ENCODE measurements at places on chromosomes 3 and 15.
A peak's percentile ranks its signal among the peaks of the same experiment; 100 is the strongest.

DNA sequence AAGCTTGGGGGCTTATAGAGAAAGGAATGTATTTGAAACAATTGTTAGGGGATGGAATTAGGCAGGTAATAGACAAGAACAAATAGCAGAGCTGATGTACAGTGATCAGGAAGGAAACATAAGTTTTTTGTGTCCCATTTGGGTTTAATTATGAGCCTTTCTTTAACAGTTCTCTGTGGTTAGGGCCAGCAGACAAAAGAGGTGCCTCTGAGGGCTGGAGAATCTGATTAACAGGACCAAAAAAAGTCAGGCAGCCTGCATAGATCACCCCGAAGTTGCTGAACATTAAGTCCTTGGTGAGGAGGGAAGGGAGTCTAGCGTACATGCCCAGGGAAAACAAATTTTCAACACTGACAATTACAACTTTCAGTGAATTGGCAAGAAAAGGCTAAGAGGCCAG lies 88.6 kb upstream of the SPRED1 start:
- no peak for DNase-seq

- DNase-seq: peak; percentile 70
Measured at GRCh38 chr15:47820747-47821319, 103.5 kb downstream of the SEMA6D start.

GRCh38 chr3:24202071-24202470 lies 257.0 kb downstream of the NR1D2 start:
- no peak for DNase-seq

DNA sequence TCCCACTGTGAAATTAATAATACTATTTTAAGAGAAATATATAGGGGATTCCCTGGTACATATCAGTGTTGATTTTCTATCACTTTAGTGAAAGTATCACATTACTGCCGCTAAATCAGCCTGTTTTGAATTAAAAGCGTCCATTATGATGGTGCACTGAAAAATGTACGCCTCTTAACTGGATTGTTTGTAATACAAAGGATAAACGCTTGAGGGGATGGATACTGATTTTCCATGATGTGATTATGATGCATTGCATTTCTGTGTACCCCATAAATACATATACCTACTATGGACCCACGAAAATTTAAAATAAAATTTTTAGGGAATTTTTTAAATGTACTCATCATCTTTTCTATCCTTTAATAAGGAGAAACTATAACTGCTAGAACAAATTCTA lies 478.6 kb downstream of the MAGI1 start:
- no peak for DNase-seq

- DNase-seq: no peak
Measured at GRCh38 chr3:37307321-37307720, 132.9 kb upstream of the LRRFIP2 start.

DNA sequence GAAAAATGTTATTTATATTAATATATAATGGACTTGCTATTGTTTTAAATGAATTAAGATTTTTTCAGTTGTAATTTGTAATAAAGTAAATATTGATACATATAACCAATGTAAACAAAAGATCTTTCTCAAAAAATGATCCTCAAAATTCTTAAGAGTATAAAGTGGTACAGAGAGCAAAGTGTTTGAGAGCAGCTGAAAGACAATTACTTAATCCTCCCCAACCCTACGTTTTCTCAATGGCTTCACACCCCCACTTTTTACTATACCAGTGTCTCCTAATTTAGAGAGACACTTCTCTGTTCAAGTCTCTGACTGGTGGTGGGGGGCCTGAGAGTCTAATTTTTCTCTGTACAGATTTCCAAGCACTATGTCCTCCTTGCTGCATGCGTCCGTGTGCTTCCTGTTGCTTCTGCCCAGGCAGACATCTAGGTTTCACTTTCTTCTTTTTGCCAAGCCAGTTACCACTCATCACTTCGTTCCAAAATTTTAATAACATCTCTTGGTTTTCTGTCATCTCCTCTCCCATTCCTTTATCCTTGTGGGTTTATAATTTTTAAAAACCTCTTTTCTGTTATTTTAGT lies 276.3 kb upstream of the DNAJC19 start:
- DNase-seq: no peak

DNA sequence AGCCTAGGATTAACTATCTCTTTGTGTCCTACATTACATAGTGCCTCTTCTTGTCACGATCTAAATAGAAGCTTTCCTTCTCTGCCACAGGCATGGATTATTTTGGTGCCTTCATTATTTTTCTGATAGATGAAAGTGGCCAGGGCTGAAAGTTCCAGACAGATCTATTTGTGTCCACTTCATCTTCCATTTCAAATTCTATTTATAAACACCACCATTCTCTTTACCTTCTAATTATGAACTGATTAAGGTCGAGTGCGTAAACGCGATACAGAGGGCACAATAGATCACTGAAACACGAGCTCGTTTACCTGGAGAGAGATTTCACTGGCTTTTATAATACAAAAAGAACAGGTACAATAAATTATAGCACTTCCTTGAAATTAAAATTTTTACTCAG lies 105.0 kb downstream of the EDEM1 start:
- DNase-seq: no peak

- DNase-seq: peak; percentile 92
Measured at GRCh38 chr3:99895703-99896441, 78.2 kb downstream of the CMSS1 start.

Measured in cardiac fibroblast (primary cell).